ENCODE measurements at places on chromosomes 5 and 9. TPM values are rescaled to one million over a fixed set of nuclear protein-coding genes. Genes with fewer than 3 reads are reported as not detected.

Gene GPR21
- total RNA-seq, result 0.73 TPM

Gene DIPK1B
- total RNA-seq, result under 0.01 TPM

Gene PTGER4
- 4.8 TPM for total RNA-seq

Gene GPX3
- total RNA-seq, result 3.1 TPM

Gene CXXC5
- 111 TPM for total RNA-seq

Gene NANS
- total RNA-seq, result 83.0 TPM

Gene TNFSF15
- 0.20 TPM for total RNA-seq

Gene LMX1B
- not detected for total RNA-seq

Gene ZNF484
- total RNA-seq, result 9.4 TPM

Gene IFNA13
- total RNA-seq, result not detected

Gene MRRF
- 44.0 TPM for total RNA-seq

Gene GIN1
- 6.5 TPM for total RNA-seq

Gene PCDHGA2
- 1.4 TPM for total RNA-seq

Gene OR2S2
- 0.37 TPM for total RNA-seq

Gene MLANA
- total RNA-seq, result 0.20 TPM

Gene C5orf52
- total RNA-seq, result not detected

Gene FBXW11
- total RNA-seq, result 48.1 TPM

Gene PIK3R1
- 41.8 TPM for total RNA-seq

Gene IL5
- total RNA-seq, result not detected

Gene CEP120
- total RNA-seq, result 11.0 TPM

Gene CDH9
- not detected for total RNA-seq

Gene NIPAL4
- total RNA-seq, result not detected

Gene MAN2A1
- 43.0 TPM for total RNA-seq

Gene CFAP157
- not detected for total RNA-seq

Gene TAF1L
- total RNA-seq, result not detected

Gene ITGA1
- 7.0 TPM for total RNA-seq

Gene IFNA2
- total RNA-seq, result not detected

Gene HEMGN
- not detected for total RNA-seq

Gene CDX1
- not detected for total RNA-seq

Gene SLC34A1
- not detected for total RNA-seq

Gene PTGR1
- 56.2 TPM for total RNA-seq

Gene ADAMTS6
- total RNA-seq, result 68.6 TPM

Gene NFIB
- total RNA-seq, result 57.3 TPM

Gene PRRX2
- total RNA-seq, result 21.3 TPM

Gene TMEM215
- not detected for total RNA-seq

Gene C6
- total RNA-seq, result 0.37 TPM

Gene UBTD2
- total RNA-seq, result 16.6 TPM

Gene C5
- total RNA-seq, result 5.1 TPM

Gene FAM221B
- total RNA-seq, result not detected

Data from subcutaneous preadipocyte (primary cell).